G401 (cell line): ENCODE measurements at places on chromosomes 7 and 10. TPM values are rescaled to one million over a fixed set of nuclear protein-coding genes. Genes with fewer than 3 reads are reported as not detected.

DNA sequence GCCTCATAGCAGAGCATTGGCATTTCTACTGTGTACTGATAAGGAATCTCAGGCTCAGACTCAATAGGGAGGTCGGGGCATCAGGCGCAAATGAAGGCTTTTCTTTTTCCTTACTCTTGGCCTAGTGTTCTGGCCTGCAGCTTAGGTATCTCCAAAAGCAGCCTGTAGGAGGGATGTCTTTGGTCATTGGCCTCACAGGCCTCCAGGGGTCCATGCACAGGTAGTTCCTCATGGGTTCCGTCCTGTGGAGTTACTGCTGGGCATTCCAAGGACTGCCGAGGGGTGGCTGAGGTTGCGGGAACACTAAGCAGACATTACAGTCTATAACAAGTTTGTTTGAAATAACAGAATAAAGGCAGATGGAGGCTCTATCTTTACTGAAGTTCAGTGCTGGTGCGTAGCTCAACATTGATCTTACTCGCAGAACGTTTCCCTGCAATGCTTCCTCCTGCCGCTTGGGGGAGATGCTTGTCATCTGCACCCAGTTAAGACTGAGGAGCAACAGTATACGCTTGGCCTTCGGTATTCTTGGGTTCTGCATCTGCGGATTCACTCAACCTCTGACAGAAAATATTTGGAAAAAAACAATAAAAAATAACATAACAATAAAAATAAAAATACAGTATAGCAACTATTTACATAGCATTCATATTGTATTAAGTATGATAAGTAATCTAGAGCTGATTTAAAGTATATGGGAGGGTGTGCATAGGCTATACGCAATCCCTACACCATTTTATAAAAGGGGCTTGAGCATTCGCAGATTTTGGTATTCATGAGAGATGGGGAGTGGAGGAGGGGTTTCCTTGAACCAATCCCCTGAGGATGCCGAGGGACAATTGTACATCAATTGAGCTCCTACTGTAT is 58.9 kb downstream of the SH2D4B start:
- DNase-seq = no peak

DNA sequence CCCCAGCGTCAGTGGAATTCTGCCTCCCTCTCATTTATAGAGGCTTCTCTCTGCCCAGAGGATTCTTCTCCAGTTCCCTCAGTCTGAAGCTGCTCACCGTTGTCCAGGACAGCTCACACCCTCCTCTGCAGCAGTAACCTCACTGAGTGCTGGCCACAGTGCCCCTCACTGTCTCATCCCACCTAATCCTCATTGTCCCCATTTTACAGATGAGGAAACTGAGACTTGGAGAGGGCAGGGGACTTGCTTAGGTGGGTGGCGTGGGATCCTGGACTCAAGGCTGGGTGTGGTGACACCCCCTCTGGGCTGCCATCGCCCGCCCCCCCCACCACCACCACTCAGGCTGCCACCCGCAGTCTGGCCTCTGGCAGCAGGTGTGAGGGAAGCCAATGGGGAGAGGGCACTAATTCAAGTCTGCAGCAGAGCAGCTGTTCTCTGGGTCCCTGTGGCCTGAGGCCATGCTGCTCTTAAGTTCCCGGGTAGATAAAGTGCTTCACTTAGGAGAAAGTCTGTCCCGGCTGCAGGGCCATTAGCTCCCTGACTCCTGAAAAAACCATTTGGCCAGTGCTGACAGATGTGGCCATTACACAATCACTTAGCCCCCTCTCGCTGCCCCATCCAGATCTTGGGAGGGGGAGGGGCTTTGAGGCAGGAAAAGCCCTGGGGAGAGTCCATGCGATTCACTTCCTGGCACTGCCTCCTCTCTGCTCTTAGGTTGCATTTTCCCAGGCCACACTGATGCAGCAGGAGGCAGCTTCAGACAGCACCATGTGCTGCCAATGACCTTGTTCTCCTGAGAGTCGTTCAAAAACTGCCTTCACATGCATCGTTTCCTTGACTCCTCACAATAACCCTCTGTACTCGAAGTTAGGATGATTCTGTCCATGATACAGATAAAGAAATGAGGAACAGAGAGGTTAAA is 36.3 kb downstream of the DRGX start:
- DNase-seq = peak; percentile 12

GRCh38 chr10:1638889-1639419 is 98.4 kb downstream of the ADARB2 start:
- DNase-seq = no peak

GRCh38 chr10:57038531-57038930 is 677.5 kb upstream of the ZWINT start:
- DNase-seq = no peak

- DNase-seq = no peak
These were observed at the start of gene PKD1L1 for GRCh38 chr7:47948141-47948790. TSS of gene PKD1L1 (minus strand) at chr7:47948466. CDS start at chr7:47948440, 26 bp downstream.

DNA sequence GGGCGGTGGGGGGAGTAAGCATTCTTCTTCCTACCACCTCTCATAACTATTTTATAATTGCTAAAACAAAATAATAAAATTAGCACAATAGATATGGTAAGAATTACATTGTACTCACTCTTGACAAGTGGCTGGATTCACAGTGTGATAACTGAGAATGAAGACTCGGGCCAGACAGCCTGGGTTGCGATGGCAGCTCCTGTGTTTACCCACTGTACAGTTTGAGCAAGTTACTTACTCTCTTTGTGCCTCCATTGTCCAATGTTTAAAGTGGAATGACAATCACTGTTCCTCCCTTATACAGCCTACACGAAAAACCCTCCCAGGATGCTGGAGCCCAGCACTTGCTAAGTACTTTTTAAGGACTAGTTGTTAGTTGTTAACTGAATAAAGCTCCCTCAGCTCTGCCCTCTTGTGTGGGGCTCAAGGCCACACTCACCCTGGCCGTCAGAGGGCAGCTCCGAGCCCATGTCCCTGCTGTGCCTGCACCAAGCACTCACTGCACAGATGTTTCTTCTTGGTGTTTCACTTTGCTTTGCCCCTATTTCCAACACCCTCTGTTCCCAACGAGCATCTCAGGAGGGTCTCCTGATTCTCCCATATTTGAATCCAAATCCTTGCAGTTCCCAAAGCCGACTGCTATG is 56.4 kb upstream of the NPS start:
- DNase-seq = no peak

- no peak for DNase-seq
These were observed 154.3 kb downstream of the ZNF365 start for GRCh38 chr10:62528441-62528840.

DNA sequence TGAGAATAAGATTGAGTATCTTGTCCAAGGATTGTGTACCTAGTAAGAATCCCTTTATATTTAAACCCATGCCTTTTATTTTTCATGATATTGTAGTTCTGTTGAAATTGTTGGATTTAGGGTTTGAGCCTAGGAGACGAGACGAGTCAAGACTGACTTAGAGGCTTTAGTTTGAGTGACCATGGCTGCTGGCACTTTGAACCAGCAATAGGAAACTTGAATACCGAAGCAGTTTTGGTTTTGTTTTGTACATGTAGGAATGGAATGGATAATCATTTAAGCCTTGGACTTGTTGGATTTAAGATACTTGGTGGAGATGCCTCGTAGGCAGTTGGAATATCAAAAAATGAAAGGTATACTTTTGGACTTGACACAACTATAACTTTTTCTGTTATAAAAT is 229.0 kb downstream of the BICC1 start:
- DNase-seq = no peak

DNA sequence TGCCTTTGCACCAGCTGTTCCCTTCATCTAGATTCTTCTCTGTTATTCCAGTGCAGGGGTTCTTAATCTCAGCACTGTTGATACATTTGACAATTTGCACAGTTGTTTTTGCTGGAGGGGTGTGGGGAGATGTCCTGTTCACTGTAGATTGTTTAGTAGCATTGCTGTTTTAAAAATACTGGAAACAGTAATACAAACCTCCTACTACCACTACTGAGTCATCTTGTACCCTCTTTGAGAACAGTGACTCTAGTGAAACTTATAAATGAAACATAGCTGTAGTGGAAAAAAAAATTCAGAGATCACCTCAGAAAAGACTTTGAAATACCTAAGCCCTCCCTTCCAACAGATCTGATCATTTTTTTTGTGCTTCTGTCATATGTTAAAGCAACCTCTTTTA is 154.8 kb upstream of the TMEM196 start:
- DNase-seq = no peak

PIP gene
- total RNA-seq = not detected in 2 replicates
